ENCODE measurements at places on chromosomes 16 and 17. TPM values are rescaled to one million over a fixed set of nuclear protein-coding genes. Genes with fewer than 3 reads are reported as not detected.

SEPTIN12 gene
- total RNA-seq: not detected

ARL4D gene
- total RNA-seq: 2.4 TPM

- H3K4me1 ChIP-seq: no peaks in the 10 kb centered on the region
- H3K36me3 ChIP-seq: no peaks in the 10 kb centered on the region
- no peak for DNase-seq
- no peak overlapping the region for H3K4me3 ChIP-seq
Observed at GRCh38 chr17:17515934-17516930, 20.0 kb upstream of the RASD1 start.

- DNase-seq: peak; percentile 18
- H3K4me3 ChIP-seq: no peak overlapping the region
- no peaks in the 10 kb centered on the region for H3K36me3 ChIP-seq
- no peak overlapping the region for H3K27ac ChIP-seq
- no peaks in the 10 kb centered on the region for H3K27me3 ChIP-seq
Observed at GRCh38 chr16:65005696-65006095, 116.2 kb downstream of the CDH11 start.

DNA sequence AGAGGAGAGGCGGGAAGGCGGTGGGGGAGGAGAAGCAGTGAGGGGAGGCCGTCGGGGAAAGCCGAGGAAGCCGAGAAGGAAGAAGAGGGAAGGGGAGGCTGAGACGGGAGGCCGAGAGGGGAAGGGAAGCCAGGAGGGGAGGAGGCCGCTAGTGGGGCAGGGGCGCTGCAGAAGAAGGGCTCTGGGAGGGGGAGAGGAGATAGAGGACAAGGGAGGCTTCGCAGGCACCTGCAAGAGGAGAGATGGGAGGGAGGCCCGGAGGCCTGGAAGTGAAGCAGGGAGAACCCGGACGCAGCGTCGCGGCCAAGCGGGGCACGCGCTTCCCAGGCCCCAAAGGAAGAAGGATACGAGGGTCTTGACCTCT lies 2.3 kb downstream of the C17orf58 start:
- no peaks in the 10 kb centered on the region for H3K27me3 ChIP-seq
- peaks cover 15% of the 10 kb centered on the region for H3K4me1 ChIP-seq
- DNase-seq: no peak
- H3K4me3 ChIP-seq: peak overlapping the region; percentile 73
- H3K36me3 ChIP-seq: no peaks in the 10 kb centered on the region
- H3K27ac ChIP-seq: peak overlapping the region; percentile 94
